ENCODE measurements at places on chromosomes 3 and 15.

DNA sequence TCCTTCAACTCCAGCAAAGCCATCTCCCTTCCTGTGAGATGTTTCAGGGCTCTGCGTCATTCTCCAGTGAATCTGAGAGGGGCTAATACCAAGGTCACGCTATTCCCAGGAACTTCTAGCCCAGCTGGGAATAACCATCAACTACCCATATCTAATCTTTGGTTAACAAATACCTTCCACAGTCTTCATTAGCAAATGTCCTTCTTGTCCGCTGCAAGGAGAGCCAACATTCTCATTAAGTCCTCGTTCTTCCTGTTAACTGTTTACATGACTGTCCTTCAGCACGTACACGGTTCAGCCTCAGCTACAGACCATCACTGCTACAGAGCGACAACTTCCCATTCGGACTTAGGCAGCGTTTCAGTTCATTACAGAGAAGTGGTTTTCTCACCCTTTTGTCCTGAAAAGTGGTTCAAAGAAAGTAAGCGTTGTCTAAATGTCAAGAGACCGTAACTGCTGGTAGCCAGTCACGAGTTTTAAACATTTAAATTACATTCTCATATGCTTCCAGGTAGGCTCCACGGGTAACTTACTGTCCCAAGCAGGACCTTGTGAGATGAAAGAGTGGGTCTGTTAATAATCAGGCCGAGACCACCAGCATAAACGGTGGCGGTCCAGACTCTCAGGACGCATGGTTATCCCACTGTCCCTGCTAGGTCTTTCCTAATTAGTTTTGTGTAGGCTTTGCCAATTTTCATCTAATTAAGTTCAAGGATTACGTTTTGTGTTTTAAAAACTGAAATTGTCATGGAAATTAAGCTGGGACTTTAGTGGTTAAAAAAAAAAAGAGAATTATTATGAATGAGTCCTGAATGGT lies 63.8 kb downstream of the CHSY1 start:
- DNase-seq: no peak

DNA sequence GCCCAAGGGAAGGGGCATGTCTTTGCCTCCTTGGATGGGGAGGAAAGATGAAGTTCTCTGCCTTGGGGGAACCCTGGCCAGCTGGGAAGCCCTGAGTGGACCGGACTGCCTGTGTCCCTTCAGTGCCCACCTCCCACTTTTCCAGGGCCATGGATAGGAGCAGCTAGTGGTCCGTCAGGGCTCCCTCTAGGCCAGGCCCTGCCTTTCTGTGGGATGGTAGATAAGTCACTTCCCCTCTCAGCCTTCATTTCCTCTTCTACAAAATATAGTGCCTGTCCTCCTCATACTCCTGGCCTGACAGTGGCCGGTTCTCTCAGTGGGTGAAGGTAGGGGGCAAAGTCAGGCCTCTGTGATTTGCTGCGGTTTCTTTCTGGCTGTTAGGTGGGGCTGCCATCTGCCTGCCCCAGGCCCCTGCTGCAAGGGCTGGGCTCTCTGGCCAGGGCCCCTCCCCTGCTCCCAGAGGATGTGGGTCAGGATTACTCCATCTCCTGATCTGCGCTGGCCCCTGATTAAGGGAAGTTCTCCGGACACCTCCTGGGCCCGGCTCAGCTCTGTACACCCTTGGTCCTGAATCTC lies 1.4 kb downstream of the PLEKHO2 start:
- no peak for DNase-seq

- no peak for DNase-seq
These were observed 59.7 kb upstream of the CCDC50 start for GRCh38 chr3:191269289-191270085.

DNA sequence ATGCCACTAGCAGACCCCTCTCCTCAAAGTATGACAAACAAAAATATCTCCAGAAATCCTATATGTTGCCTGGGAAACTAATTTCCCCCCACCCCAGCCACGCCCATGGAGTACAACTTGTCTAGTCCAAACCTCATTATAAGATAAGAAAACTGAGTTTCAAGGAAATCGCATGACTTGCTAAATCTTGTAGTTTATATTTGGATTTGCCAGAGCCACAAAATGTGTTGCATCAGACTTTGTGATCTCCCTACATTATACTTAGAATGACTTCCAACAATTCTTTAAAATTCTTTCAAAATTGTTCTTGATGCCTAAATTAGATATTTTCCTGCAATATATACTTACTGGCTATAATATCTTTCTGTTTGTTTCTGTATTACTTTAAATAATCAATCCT lies 1034.4 kb downstream of the IGSF11 start:
- DNase-seq: no peak

DNA sequence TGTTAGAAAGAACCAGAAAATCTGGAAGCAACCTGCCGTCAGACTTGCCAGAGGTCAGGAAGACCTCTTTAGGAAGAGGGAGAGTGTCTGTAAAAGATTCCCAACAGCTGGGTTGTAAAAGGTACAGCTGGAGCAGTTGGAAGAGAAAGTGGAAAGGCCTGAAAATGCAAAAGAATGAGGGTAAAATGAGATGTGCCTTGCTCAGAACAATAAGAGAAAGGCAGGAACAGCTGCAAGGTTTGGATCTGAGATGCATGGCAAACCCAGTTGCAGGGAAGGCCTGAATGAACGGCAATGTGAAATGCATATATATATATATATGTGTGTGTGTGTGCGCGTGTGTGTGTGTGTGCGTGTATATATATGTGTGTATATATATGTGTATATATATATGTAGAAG lies 88.1 kb downstream of the ZIC1 start:
- DNase-seq: no peak

GRCh38 chr3:97181704-97182103 lies 367.3 kb downstream of the EPHA6 start:
- DNase-seq: no peak

DNA sequence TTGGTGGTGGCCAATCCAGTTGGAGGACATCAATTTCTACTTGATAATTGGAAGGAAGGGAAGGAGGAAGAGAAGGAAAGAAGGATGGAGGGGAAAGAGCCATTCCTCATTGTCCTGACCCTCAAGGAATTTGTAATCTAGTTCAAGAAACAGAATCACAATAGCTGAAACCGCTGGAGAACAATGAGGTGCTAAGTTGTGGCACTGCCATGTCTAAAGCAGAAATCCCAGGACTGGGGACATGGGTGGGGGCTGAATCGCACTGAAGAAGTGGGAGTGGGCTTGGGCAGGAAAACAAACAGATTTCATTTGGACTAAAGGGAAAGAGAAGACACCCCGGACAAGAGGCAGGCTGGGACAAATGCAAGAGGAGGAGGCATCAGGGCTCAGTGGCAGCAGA lies 183.6 kb downstream of the UACA start:
- no peak for DNase-seq

DNA sequence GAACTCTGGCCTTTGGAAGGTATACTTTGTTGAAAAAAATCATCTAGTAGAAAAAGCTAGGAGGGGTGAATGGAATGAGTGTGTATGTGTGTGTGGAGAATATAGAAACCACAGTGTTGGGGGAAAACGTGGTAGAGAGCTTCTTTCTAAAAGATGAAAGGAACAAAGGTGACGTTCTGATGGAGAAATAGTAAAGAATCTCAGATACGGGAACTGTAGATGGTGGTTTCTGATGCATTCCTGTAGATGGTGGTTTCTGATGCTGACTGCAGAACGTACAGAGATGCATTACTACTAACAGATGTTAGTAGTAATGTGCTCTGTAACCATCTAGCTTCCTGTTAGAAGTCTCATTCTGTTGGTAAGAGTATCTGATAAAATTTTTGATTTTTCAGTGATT lies 60.2 kb downstream of the VPS8 start:
- DNase-seq: no peak

GRCh38 chr15:100032358-100033085 lies 299.3 kb upstream of the LYSMD4 start:
- DNase-seq: no peak

GRCh38 chr3:69343875-69344274 lies 42.0 kb downstream of the FRMD4B start:
- DNase-seq: no peak

DNA sequence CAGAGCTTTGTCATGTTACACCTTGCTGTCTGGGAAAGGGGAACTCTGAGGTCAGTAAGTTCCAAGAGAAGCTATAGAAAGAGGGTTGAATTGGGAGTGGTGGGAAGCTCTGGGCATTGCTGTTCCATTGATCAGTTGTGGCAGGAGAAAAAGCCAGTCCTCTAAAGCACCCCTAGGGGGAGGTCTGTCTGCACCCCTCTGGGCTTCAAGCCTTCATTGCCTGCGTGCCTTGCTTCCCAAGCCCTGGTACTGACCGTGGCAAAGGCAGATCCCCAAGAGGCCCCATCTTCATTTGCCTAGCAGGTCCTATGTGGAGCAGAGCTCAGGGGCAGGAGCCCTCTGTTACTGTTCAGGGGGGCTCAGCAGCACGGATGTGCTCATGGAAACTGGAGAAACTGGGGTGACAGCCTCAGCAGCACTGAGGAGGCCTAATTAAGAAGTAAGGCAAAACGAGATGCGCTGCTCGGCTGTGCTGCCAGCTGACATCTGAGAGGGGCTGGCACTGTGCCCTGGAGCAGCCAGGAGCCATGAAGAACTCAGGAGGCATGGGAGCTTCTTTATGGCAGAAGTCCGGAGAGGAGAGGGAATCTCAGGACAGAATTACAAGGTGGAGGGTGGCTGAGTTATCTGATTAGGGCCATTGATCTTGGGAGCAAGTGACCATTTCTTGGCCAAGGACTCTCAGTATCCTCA lies 270.9 kb downstream of the RPLP1 start:
- no peak for DNase-seq

DNA sequence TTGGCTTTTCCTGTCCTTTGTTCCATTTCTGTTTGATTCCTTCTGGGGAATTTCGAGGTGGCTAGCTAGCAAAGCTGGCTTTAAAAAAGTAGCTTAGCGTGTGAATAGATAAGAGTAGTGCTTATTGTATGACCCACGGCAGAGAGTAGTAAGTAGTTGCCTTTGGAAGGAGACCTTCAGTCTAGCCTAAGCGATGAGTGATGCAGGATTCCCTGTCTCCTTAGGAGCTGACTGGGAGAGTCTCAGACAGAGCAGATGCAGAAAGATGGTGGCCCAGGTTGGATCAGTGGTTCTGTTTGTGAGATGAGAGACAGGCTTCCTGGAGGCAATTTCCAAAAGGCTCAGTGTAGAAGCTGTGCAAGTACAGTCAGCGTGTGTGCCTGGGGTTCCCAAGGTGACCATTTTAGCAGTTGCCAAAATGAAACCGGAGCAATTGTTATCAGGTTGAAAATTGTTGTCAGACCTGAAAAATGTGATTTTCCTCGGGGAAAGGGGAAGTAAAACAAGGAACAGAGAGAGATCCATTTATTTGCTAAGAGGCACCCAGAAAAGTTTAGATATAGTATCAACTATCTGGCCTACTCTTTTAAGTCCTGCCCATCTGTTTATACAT lies 681 bp upstream of the IL5RA start:
- DNase-seq: no peak

GRCh38 chr3:136835089-136835812 lies 16.3 kb downstream of the SLC35G2 start:
- no peak for DNase-seq

DNA sequence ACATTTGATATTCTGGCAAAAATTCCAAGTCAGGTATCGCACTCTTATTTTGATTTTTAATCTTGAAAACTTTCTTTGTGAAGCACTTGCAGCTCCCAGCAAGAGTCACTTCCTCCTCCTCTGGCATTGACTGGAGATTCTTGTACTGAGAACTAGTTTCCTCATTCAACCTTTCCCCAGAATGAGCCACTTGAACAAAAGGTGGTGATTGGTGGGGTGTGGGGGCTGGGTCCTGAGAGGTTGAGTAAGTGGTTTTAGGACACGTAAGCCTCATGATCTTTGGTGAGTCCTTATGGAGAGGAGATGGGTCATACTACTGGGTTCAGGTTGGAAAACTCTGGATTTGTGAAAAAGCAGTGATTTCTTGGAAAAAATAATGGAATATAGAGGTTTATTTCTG lies 32.3 kb upstream of the ONECUT1 start:
- DNase-seq: no peak

DNA sequence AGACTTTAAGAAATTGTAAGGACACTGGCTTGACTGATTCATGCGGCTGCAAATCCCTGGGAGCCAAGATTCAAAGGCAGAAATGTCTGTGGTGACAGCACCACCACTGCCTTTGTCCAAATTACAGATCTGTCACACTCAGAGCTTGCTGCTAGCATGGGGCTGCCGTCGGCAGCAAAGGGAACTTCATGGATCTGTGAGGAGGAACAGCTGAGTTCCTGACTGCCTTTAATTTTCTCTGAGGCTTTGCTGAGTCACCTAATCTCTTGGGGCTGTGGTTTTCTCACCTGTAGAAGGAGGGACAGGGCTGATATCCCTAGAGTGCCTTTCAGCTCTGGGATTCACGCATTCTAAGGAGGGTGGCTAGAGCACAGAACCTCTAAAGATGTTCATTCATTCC lies 4.1 kb upstream of the PAK6 start:
- DNase-seq: no peak

DNA sequence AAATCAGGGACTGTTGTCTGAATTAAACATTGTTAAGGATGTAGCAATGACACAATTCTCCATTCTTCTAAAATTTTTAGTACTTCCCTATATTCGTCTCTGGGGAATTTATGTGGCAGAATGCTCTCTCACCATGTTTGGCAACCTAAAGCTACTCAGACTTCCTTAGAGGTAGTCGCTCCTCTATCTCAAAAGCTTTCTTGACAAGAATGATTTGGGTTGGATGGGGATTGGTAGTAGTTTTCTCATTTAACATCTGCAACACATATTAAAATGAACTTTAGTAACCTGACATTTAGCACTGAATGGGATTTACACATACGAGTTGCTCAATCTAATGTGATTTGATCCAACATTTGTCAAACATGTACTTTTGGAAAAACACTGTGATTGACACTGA lies 233.3 kb downstream of the RBMS3 start:
- no peak for DNase-seq

DNA sequence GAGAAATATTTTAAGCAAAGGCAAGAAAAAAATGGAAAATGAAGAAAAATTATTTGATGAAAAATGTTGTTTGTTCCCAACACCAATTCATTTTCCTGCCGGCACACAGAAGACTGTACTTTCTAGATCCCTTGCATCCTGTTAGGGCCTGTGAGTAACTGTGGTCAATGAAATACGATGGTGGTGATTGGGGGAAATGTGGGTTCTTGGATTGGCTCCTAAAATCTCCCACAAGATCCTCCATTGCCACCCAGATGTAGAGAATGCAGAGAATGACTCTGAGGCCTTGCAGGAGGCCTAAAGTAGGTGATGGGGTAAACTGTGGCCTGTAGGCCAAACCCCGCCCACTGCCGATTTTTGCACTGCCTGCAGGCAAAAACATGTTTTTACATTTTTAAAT lies 46.3 kb upstream of the C3orf70 start:
- no peak for DNase-seq

- no peak for DNase-seq
These were observed 32.5 kb downstream of the PARP15 start for GRCh38 chr3:122609798-122610559.

DNA sequence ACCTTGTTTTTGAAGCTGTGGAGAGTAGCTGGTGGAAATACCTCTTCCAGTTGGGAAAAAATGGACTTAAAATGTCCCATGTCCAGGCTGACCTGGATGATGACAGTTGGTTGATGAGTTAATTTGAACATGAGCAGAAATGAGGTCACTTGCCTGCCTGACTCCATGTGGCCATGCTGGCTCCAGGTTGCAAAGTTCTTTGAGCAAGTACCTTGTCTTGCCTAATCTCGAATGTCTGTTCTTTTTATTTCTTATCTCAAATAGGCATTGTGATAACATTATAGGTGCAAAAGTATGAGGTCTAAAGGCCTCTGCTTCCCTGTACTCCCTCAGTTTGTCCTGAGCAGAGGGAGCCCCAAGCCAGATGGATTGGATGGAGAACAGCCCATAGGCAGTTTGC lies 9.0 kb downstream of the MAPKBP1 start:
- no peak for DNase-seq

- DNase-seq: no peak
These were observed 433.5 kb upstream of the PPP2R3A start for GRCh38 chr3:135532021-135532420.
